ENCODE measurements at places on chromosomes 7 and 10.
A peak's percentile ranks its signal among the peaks of the same experiment; 100 is the strongest.

DNA sequence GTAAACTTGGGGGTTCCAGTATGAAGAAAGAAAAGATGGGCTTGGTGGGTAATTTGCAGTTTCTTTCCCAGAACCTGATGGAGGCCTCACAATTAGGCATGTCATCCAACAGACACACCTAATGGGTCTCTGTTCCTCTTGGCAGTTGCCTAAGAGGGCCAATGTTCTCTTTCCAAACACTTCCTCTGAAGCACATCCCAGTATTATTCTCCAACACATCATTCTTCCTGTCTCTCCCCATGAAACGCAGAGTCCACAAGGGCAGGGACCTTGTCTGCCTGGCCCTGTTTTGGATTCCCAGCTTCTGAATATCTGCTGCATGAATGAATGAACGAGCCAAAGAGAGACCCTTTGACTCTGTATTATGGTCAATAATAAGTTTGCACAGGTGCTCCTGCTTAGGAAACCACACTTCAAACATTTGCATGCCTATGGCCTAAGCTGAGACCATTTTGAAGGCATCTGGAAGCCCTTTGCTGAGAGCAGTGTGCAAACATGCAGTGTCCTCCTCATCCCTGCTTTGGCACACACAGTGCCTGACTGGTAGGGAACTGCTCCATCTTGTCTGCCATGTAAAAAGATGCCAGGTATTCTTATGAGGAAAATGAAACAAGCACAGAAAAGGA is 100.9 kb upstream of the CHST15 start:
- no peak for DNase-seq

DNA sequence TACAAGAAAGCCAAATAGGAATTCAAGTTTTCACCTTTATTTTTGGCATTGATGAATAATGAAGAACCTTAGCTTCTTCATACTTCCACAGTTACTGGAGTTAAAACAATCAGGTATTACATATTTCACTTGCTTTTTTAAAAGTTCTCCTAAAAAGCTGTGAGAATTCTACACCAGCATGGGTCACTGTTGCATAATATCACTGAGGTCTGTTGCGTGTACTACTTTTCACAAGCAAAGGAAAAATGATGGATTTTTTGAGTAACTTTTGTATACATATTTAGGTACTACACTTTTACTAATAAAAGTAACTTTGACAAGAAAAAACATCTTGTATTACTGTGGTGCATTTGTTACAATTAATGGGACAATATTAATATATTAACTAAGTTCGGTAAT is 15.2 kb downstream of the FAM24B start:
- no peak for DNase-seq

DNA sequence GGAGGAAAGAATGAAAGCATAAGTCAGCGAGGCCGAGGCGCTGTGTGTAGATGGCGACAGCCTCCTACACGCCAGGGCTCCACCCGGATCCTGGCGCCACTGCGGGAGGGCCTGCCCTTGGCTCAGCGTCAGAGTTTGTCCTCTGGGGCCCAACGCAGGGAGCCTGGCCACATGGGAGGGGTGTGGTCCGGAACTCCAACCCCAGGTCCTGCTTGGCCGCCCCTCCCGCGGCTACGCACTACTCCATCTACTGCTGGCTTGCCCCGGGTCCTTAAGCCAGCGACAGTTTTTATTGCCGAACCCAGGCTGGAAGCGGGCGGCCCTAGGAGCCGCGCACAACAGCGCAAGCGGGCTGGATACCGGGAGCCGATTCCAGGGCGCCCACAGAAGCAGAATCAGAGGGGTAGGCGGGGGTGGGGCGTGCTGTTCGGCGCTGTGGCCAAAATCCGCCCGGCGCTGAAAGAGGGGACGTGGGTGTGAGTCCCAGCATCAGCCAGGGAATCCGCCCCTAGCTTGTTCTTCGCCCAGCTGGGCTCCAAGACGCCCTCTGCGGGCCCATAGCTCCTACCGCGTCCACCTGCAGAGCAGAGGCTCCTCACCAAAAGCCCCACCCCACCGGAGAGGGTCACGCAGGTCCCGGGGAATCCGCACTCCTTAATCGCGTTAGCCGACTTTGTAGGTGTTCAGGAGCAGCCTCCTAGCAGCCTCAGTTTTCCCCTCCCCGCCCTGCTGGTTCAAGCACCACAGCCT is 4.5 kb downstream of the KAZALD1 start:
- peak; percentile 20 for DNase-seq

DNA sequence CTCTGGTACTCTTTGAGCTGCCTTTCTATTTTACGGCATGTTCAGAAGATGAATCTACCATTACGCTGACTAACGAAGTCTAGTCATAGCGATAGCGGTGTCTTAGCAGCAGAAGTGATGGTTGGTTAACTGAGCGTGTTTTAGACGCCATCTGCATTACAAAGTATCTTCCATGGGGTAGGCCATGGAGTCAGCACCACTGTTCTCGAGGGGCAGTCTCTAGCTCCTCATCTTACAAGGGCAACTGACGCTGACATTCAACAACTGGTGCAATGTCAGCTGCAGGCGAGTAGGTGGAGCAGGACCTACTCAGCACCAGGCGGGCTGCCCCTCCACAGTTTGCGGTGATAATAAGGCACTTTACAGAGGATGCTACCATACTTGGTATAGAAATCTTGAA is 88.7 kb downstream of the ADARB2 start:
- no peak for DNase-seq

- no peak for DNase-seq
Measured at GRCh38 chr7:86916277-86916825, 143.1 kb downstream of the ELAPOR2 start.

DNA sequence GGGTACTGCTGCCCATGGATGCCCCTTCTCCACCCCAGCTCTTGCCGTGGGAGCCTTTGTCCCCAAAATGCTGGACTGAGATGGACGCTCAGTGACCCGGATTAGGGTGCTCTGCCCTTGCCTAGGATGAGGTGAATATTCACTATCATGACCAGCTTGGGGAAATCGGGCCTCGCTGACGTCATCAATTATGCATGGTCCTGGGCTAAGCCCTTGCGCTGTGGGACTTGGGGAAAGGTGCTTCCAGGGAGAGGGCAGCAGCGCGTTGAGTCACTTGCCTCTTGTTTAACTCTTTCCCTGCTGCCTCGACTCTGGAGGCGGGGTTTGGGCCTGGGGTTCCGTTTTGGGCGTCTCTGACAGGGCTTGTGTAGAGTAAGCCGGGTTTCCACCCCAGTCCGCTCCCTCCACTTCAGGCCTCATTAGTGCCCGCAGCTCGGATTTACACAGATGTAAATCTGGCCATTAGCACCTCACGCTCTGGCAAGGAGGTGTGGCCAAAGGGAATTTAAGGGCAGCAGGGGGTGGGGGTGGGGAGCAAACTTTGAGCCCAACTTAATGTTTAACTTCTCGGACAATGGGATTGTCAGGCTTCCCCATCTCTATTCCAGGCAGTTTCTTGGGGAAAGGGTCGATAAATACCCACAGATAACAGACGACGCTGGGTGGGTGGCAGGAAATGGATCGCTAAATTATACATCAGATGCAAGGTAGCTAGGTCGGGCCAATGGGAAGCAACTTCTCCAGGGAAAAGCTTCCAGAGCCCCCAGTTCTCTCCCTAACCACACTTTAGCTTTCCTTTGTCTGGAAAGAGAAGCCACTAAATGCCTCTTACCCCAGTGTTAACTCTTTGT is 51.3 kb upstream of the TCF7L2 start:
- no peak for DNase-seq

- DNase-seq, result no peak
Measured at GRCh38 chr10:95694665-95695064, 938 bp upstream of the TCTN3 start.

GRCh38 chr7:28018020-28018419 is 162.6 kb downstream of the JAZF1 start:
- DNase-seq, result no peak

DNA sequence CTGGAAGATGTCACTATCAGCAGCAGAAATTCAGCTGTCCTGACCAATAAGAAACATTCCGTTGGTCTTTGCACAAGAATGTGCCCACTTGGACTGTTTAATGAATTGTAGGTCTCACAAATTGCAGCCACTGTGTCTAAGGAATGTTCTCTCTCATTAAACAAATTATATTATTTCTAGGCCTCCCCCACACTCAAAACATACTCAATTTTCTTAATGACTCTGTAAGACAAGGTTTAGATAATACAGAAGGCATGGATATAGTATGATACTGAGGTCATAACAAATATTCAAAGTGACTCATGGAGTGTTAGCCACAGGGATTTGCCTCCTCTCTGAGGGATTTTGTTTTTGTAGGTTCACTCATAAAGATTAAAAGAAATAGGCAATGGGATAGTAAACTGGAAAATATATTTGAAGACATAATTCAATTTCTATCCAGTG is 197.5 kb downstream of the PTN start:
- no peak for DNase-seq

- DNase-seq, result no peak
Measured at GRCh38 chr7:127322832-127323493, 69.5 kb downstream of the ZNF800 start.

GRCh38 chr10:114565066-114565465 is 93.0 kb downstream of the ABLIM1 start:
- no peak for DNase-seq

- no peak for DNase-seq
Measured at GRCh38 chr7:69597278-69598076, 798 bp upstream of the AUTS2 start.

- no peak for DNase-seq
Measured at GRCh38 chr10:71999360-72000072, 35.3 kb downstream of the CHST3 start.

- DNase-seq, result no peak
Measured at GRCh38 chr7:98130959-98131358, 24.3 kb downstream of the LMTK2 start.

- no peak for DNase-seq
Measured at GRCh38 chr7:116037401-116037800, 6.8 kb upstream of the TFEC start.

DNA sequence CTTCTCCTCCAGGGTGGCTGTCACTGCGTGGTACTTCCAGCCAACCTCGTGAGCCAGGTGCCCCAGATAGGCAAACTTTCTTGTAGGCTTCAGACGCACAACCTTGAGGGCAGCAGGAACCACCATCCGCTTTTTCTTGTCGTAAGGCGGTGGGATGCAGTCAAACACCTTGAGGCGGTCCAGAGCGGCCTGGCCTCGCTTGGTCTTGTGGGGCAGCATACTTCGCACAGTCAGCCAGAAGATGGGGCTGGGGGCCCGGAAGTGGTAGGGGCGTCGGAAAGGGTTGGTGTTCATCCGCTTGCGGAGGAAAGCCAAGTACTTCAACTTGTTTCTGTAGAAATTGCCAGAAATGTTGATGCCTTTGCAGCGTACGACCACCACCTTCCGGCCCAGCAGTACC is 17.4 kb downstream of the SHOC2 start:
- no peak for DNase-seq

- DNase-seq, result no peak
Measured at GRCh38 chr7:43170571-43170970, 58.1 kb downstream of the HECW1 start.

GRCh38 chr7:151252561-151252835 is 4.0 kb upstream of the SMARCD3 start:
- no peak for DNase-seq

- no peak for DNase-seq
Measured at GRCh38 chr7:138036135-138036534, 34.2 kb upstream of the CREB3L2 start.
